ENCODE measurements at places on chromosomes 4 and X. TPM values are rescaled to one million over a fixed set of nuclear protein-coding genes. Genes with fewer than 3 reads are reported as not detected.

The SMR3B gene
- total RNA-seq, result not detected

The GIMD1 gene
- not detected for total RNA-seq

The SSX3 gene
- total RNA-seq, result not detected

The FAM149A gene
- total RNA-seq, result 1.4 TPM

DNA sequence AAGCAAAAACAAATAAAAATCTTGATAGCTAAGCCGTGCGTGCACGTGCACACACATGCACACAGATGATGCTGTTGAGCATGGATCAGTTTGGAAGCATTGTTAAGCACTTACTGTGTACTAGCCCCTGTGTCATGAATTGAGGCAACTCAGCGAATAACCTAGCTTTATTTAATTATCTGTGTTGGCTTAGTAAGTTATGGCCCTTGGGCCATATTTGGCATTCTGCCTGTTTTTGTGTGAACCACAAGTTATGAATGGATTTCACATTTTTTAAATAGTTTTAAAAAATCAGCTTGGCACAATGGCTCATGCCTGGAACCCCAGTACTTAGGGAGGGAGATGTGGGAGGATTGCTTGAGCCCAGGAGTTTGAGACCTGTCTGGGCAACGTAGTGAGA, 113.6 kb upstream of the CBLL2 start:
- DNase-seq, result no peak

- no peak for DNase-seq
These were observed 3.7 kb downstream of the SRPX2 start for GRCh38 chrX:100647739-100648138.

DNA sequence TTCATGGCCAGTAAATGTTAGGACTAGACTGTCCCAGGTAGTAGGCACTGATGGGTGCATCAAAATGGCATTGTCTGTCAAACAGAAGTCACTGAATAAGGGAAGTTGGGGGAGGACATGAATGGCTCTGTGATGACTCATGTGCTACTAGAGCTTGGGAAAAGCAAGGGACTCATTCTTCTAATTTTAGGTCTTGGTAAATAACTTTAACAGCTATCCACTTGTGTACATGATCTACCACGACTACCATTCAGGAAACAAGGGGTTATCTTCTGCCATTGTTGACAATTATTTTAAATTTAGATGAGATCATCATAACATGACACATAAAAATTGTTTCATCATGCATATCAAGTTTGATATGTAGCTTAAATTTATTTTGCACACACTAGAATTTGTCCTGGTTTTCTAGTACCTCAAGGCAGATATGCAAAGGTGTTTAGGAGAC, 6.3 kb downstream of the AREG start:
- DNase-seq, result no peak

- no peak for DNase-seq
These were observed 58.0 kb upstream of the ABCG2 start for GRCh38 chr4:88216395-88216794.

GRCh38 chr4:119858176-119858575, 208.5 kb downstream of the MAD2L1 start:
- no peak for DNase-seq

- DNase-seq, result no peak
These were observed 52.6 kb upstream of the ATP8A1 start for GRCh38 chr4:42709392-42710065.

GRCh38 chrX:18151157-18151556, 69.5 kb downstream of the BEND2 start:
- DNase-seq, result no peak

DNA sequence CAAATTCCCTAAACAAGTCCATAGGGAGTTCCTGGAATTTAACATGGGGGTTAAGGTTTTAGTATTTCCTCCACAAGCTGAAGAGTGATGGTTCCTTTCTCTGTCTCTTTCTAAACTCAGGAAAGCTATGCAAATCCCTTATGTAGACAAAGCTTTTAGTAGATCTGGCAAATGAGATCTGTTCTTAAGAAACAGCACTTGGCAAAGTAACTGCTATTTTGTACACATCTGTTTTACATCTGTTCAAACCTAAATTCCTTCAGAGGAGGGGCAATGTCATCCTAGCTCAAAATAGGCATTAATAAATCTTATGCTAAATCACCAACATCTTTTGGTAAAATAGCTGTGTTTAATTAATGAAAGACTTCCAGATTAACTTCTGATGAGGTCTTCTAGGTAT, 137.8 kb upstream of the TBC1D9 start:
- DNase-seq, result no peak

DNA sequence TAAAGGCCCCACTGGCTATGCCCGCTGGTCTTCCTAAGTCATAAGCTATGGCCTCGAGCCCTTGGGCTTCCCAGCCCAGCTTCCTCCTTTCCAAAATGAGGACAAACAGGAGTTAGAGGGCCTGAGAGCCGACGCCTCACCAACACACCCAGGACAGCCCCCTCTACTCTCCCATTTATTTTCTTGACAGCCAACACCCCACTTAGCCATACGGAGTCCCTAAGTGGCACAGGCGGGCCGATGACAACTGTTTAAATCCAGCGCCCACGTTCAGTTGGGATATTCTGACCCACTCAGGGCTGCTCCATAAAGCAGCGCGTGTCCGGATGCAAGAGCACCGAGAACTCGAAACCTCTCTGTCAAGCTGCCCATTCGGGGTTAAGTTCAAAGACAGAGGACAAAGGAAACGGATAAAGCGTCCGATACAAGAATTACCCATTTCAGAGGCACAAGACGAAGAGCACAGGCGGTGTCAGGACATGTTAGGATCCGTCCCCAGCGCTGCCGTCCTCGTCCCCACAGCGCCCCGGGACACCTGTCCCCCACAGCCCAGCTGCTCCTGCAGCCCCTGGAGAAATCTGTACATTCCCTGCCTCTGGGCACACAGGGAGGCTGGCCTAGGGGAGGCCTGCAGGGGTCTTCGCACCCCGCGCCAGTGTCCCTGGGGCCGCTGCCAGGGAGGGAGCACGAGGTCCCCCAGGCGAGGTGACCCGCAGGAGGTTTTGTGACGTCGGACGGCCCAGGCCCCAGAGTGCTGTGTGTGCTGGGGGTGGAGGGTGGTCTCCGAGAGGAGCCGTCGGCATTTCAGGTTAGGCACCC, 1.2 kb downstream of the PRKX start:
- DNase-seq, result peak; percentile 46

- no peak for DNase-seq
These were observed 73.2 kb downstream of the SLC4A4 start for GRCh38 chr4:71411981-71412380.
